Gastrocnemius medialis (tissue), 4 donors: ENCODE measurements at places on chromosomes 5 and 9. TPM values are rescaled to one million over a fixed set of nuclear protein-coding genes. Genes with fewer than 3 reads are reported as not detected.
A peak's percentile ranks its signal among the peaks of the same experiment; 100 is the strongest.

- no peak for DNase-seq
These were observed 9.9 kb downstream of the ZDHHC12 start for GRCh38 chr9:128713941-128714573.

DNA sequence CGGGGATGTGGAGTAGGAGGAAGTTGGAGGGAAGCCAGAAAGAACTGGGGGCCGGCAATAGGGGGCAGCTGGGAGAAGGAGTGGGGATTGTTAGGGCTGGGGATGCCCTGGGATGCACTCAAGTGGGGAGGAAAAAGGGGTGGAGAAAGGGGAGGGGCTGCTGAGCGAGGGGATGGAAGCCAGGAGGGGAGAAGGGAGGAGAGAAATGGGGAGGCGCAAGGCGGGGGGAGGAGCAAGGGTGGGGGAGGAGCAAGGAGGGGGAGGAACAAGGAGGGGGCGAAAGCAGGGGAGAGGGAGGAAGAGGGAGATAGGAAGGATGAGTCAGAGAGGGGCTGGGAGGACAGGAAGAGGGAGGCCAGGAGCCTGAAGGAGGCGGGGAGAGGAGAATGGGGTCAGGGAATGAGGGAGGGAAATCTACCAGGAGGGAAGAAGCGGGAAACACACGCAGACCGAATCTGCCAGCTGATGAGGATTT, 1.6 kb downstream of the IRX4 start:
- DNase-seq: no peak

ARID3C gene
- total RNA-seq: not detected

GRCh38 chr5:97531549-97531948, 348.5 kb upstream of the RIOK2 start:
- no peak for DNase-seq

DNA sequence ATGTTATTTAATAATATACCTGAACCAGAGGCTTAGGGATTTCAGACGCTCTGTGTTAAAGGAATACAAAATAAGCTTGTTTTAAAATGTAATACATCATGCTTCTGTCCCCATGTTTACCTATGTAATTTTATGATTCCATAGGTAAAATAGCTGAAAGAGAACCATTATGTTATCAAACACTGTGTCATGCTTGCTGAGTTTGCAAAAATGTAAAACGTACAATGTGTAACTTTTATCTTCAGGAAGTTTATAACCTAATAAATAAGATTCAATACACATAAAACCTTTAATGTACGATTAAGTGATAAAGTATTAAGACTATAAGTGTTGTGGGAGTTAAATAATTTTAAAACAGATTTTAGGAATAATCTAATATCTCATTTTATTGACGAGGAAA, 94.1 kb downstream of the COMMD10 start:
- DNase-seq: no peak

GRCh38 chr5:140399979-140400729, 1.5 kb upstream of the ANKHD1 start:
- DNase-seq: no peak

RGS3 gene
- 7.9 TPM for total RNA-seq

CAVIN4 gene
- total RNA-seq: 163 TPM

PCDHA3 gene
- total RNA-seq: not detected

DNA sequence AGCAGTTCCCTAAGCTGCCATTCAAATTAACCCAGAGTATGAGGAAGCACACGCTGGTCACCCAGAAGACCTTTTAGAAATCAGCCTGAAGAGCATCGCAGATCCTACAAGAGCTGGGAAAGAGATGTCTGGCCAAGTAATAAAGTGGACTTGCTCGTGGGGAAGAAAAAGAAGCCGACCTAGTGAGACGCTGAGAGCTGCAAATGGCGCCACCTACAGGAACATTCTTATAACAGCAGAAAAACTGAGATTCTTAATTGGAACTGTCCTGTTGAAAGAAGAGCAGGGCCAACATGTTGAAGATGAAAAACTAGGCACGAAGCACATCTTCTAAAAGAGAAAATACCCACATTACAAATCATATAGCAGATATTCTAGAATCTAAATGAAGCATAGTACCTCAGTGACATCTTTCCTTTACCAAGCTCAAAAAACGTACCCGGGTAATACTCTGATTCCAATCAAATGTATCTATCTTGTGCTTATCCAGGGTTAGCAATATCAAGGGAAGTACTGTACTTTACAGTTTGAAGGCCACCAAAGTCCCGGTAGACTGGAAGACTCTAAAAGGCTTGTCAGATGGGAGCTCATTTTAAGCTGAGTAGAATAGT, 3.9 kb upstream of the GNAQ start:
- peak; percentile 23 for DNase-seq

- no peak for DNase-seq
These were observed 107.0 kb upstream of the PCA3 start for GRCh38 chr9:76657265-76657664.

ANGPTL2 gene
- 13.2 TPM for total RNA-seq

FYB1 gene
- 3.9 TPM for total RNA-seq

DNA sequence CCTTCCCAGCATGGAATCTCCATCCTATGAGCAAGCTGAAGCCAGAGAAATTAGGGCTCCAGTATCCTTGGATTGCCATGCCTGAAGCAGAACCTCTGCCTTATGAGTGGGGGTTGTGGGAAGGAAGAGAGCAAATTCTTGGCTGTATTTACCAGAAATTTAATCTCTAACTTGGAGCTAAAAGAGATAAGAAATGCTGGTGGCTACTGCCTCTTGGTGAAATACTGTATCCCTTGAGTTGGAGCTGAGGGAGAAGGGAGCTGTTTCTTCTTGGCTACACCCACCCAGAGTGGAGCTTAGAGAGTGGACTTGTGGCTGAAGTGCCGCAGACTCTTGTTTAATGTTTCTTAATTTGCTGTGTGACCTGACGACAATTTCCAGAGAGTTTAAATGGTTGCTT, 447.3 kb downstream of the ARHGEF28 start:
- DNase-seq: no peak

DNA sequence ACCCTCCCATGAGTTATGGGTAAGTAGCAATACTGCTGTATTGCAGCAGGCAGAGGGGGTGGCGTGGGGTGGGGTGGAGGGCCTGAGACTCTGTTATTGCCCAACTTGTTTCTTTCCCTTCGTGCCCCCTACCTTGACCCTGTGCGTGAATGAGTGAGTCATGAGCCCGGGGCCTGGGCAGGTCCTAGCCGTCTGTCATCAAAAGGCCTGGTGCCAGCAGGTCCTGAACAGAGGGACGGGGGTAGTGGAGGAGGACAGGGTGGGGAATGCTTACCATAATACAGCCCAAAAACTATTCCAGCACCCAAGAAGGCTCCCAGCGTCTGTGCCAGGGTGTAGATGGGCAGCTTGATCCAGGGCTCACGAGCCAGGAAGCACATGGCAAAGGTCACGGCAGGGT, 4.3 kb downstream of the AQP3 start:
- DNase-seq: no peak

CD274 gene
- 2.1 TPM for total RNA-seq

PELO gene
- total RNA-seq: 28.5 TPM

- no peak for DNase-seq
These were observed 314.1 kb downstream of the PRELID2 start for GRCh38 chr5:145521066-145521465.

DNA sequence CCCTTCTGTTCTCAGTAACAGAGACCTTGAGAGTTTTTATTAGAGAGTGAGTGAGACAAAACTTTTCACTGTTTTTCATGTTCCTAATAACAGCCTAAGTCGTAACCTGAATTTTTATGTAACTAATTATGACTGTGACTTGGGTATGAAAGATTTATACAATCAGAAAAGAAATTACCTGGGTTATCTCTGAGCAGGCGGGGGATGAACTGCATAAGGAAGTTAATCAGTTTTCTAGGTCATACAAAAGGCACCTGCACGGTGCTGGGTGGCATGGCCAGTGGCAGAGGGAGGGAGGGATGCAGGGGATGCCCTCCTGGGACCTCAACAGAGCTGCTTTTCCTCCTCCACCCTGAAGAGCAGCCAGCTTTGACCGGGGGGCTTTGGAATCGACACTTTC, 219.8 kb downstream of the HSPA4 start:
- DNase-seq: no peak

DNA sequence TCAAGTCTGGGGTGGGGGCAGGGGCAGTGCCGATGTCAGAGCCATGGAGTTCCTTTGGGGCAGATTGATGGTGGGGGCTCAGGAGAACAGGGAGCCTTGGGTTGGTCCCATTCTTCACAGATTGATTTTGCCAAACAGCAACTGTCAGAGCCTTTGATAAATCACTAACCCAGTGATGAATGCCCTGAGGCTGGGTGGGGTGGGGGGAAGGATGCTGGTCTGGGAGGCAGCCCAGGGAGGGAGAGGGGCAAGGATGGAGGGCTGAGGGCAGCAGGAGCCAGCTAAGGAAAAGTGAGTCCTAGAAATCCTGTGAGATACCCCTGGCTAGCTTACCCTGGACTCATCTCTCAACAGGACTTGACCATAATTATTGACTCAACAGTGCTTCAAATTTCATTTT, 60.1 kb upstream of the ARAP3 start:
- DNase-seq: no peak

GRCh38 chr9:20087481-20087880, 298.6 kb upstream of the SLC24A2 start:
- DNase-seq: no peak

- peak; percentile 16 for DNase-seq
These were observed 4.1 kb downstream of the MRPS2 start for GRCh38 chr9:135504262-135505243.

- no peak for DNase-seq
These were observed 81.3 kb upstream of the ELAVL2 start for GRCh38 chr9:23907343-23907742.

DNA sequence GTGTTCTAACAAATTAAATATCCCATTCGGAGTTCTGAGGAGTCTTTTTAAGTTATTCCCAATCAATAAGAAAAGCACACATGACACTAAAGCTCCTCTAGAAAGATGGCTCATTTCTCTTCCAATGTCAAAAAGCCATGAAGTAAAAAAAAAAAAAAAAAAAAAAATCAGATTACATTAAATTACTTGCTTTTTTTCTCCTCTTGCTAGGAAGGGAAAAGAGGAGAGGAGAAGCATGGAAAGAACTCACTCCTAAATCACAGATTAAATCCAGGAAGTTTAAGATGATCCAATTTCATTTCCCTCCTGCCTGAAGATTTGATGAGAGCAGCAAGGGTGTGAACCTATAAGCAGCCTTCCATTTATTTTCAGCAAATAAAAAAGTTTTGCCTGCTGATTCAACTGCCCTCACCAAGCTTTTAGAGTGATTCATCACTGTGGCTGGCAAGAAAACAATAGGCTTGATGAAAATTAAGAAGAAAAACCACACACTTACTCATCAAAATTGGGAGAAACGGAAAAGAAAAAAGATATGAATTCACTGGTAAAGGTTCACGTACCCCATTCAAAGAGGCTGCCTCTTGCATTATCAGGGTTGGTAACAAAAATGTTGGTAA, 19.7 kb downstream of the MYO10 start:
- DNase-seq: no peak

DOK3 gene
- total RNA-seq: 3.0 TPM

GRCh38 chr5:684751-685216, 8.4 kb downstream of the TPPP start:
- no peak for DNase-seq

GRCh38 chr5:23024470-23024869, 171.3 kb upstream of the CDH12 start:
- no peak for DNase-seq

GRCh38 chr9:80028501-80028900, 456.7 kb downstream of the TLE4 start:
- no peak for DNase-seq

GRCh38 chr9:115278326-115279035, 160.5 kb upstream of the TNC start:
- no peak for DNase-seq

DNA sequence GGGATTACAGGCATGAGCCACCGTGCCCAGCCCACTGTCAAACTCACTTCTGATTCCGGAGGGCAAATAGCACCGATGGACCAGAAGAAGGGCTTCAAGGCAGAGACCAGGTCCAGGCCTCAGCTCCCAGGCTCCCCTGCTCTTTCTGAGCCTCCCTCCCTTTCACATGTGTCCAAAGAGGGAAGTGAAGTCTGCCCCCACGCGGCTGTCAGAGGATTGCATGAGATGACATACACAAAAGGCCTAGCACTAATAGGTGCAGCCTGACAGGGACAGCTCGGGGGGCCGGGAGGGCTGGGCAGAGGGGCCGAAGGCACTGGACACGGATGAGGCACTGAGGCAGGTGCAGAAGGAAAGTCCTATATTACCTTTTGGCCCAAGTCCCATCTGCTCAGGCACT, 16.1 kb downstream of the FBP1 start:
- DNase-seq: no peak

DNA sequence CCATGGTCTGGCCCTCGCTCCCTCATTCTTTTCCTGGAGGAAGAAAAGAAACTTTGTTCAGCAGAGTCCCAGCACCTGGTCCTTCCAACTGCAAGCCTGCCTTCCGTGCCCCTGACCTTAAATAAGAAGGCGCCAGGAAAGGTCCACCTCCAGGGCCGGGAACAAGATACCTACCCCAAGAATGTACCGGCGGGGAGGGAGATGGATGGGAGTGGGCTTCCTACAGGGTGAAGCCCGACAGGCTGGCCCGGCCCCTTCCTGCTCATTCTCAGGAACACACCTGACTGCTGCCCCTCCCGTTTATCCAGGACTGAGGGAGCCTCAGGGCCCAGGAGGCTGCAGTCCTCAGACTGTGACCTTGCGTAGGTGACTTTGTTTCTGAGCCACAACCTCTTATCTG, 27.3 kb upstream of the GFPT2 start:
- no peak for DNase-seq

ARL14EPL gene
- total RNA-seq: 0.82 TPM

- DNase-seq: no peak
These were observed 37.4 kb upstream of the TNFAIP8 start for GRCh38 chr5:119318256-119318894.

DNA sequence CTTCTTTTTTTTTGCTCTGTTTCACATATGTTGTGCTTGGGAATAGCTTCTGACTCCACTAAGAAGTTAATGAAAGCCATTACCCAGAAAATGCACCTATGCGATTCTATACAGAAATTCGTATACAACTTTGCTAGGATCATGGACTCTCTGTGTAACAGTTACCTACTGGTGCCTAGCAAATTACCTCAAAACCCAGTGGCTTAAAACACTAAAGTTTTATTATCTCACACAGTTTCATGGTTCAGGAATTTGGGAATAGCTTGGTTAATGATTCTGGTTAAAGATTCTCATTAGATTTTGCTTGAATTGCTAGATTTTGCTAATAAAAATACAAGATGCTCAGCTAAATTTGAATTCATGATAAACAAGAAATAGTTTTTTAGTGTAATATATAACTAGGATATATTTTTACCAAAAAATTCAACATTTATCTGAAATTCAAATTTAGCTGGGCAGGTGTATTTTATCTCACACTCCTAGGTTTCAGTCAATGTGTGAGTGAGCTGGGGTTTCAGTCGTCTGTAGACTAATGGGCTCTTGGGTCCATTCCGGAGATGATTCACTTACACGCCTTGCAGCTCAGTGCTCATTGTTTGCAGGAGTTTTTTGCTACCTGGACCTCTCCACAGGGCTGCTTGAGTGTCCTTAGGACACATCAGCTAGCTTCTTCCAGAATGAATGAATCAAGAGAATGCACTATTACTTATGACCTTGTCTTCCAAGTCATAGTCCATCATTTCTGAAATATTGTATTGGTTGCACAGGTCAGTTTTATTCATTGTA, 75.1 kb downstream of the MROH2B start:
- DNase-seq: no peak

GRCh38 chr9:22037954-22038690, 29.0 kb upstream of the CDKN2B start:
- no peak for DNase-seq
